ENCODE measurements at places on chromosomes 7 and 10.

DNA sequence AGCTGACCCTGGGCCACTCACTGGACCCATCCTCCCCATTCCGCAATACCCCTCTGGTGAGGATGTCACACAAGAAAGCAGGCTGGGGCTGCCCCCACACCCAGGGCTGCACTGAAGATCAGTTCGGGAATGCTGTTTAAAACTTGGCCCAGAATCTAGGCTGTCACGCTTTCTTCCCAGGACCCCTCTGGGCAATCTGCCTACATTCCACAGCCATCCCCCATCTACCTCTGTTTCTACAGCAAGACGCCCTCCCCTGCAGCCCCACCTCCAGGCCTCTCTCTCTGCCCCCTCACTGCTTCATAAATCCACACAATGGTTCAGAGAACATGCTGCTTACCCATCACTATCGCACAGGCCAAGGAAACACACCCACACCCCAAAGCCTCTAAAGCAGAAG, 36.1 kb downstream of the XPNPEP1 start:
- no peak for DNase-seq

- no peak for DNase-seq
These were observed 31.1 kb downstream of the JAZF1 start for GRCh38 chr7:28149291-28150101.

DNA sequence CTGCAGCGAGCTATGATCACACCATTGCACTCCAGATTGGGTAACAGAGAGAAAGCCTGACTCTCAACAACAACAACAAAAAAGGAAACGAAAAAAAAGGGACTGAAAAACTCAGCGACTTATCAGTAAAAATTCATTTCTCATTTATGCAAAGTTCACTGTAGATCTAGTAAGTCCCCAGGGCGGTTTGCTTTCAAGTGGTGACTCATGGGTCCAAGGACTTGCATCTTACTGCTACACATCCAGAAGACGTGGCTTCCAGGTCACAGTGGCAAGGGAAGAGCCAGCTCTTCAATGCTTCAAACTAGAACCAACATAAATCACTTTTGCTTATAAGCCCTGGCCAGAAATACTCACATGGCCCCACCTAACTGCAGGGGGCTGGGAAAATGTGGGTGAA, 178.3 kb upstream of the AUTS2 start:
- DNase-seq: peak; percentile 23

DNA sequence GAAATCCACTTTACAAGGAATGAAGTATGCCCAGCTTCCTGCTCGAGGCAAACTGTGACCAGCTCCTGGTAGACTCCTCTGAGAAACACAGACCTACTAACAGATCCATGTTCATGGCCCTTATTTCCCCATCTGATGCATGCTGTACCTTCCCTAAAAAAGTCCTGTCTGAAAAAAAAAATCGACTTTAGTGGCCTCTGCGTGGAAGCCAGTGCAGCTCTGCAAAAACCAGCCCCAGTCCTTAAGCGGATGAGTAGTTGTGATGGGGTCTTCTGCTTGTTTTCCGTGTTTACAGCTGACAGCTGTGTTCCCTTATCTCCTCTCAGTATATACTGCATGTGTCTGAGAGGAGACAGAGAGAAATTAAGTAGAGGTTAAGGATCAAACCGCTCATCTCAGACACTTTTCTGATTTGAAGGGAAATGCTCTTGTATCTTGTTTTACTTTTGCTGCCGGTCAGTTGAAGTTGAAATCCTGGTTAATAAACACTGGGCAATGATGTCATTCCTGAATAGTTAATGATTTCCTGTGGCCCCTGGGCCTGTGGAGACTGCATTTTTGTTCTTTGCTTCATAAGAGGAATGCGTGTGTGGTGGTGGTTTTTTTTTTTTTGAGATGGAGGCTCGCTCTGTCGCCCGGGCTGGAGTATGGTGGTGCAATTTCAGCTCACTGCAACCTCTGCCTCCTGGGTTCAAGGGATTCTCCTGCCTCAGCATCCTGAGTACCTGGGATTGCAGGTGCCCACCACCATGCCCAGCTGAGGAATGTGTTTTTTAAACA, 67.6 kb downstream of the DOCK1 start:
- DNase-seq: peak; percentile 90

DNA sequence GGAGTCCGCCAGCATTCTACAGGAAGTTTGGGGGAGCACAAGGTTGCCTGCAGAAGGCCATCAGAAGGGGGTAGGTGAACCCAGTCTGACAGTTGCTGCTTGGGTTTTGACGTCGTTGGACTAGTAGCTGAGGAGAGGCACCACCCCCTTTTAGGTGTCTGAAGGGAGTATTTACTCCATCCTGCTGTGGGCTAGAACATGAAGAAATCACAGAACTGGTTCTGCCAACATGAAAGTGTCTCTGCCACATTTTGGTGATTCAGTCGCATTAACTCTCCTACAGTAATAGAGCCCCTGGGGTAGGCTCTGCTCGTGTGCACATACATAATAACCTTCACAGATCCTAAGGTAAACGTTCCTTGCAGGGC, 834 bp upstream of the TRIL start:
- DNase-seq: no peak

GRCh38 chr7:127890726-127891125, 140.5 kb downstream of the LRRC4 start:
- DNase-seq: no peak

GRCh38 chr7:77802557-77803405, 4.2 kb downstream of the PHTF2 start:
- no peak for DNase-seq

DNA sequence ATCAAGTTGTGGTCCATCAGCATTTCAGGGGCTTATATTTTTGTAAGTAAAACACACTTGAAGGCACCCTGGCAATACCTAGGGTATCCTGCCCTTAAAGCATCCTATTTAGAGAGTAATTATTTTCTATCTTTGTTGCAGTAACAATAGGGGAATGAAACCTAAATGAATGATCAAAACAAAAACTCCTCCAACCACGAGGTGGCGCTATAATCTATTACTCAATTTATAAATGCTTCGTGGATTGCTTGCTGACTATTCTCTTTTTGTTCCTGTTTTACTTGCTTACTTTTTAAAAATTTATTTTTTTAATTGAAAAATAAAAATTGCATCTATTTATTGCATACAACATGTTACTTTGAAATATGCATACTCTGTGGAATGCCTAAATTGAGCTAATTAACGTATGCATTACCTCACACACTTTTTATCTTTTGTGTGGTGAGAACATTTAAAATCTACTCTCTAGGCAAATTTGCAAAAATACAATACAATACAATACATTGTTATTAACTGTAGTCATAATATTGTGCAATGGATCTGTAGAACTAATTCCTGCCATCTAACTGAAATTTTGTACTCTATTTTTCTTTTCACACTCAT, 147.7 kb upstream of the BMPER start:
- DNase-seq: peak; percentile 57

DNA sequence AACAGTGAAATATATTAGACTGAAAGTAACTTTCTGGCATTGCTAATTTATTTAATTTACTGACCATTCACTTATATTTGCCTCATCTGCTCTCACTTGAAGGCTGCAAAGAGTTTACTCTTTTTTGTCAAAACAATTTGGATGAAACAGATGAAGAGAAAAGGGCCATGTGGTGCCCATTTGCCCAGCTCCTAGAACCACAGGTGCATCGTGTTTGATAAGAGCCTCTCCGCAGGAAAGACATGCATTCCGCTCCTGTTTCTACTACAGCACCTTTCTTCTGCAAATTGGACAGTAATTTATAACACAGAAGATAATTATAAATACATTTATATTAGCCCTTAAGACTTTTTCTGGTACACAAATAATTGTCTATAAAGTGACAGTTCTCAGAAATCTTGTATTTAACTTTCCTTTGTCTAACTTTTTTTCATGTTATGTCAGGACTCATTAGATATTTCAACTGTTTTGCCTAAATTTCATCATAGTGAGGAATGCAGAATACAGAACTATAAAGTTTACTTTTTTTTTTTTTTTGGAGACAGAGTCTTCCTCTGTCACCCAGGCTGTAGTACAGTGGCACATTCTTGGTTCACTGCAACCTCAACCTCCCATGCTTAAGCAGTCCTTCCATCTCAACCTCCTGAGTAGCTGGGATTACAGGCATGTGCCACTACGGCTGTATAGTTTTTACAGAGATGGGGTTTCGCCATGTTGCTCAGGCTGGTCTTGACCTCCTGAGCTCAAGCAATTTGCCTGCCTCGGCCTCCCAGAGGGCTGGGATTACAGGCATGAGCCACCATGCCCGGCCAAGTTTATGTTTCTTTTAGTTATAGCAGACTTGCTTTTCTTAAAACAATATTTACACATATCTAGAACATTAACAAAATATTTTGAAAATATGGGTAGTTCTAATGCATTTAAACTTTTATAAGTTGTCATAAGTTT, 869 bp downstream of the LAMB4 start:
- DNase-seq: peak; percentile 26

GRCh38 chr7:115087437-115087836, 165.5 kb downstream of the MDFIC start:
- peak; percentile 80 for DNase-seq

DNA sequence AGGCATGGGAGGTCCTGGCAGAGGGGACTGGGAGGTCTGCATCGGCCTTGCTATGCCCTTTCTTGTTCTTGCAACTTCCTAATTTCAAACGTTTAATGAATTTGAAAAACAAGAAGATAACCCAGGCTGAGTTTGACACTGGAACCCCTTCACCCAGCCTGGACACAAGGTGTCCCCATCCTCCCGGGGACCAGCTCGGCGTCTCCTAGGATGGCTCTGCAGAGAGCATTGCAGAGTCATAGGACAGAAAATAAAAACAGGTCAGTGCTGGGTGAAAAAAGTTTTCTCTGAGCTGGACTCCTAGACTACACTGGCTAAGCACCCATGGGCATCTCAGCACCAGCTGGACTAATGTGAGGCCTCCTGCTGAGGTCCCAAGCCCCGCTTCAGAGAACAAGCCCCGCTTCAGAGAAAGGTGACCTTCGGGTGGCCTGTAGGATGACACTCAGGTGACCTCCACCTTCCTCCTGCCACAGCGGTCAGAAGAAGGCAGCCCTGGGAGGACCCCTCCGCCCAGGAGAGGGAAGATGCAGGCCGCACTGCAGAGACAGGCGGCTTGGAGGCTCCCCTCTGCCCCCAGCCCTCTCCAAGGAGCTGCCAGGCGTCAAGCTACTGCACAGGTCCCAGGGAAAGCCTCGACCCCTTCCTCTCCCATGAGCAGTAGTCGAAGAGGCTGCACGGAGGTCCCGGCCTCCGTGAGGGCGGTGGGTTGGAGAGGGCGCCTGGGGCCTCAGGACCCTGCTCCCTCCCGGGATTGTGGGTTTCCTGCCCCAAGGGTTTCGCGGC, 9.3 kb upstream of the UNCX start:
- no peak for DNase-seq
